ELF-1 (cell line): ENCODE measurements at places on chromosomes 7 and 10.

DNA sequence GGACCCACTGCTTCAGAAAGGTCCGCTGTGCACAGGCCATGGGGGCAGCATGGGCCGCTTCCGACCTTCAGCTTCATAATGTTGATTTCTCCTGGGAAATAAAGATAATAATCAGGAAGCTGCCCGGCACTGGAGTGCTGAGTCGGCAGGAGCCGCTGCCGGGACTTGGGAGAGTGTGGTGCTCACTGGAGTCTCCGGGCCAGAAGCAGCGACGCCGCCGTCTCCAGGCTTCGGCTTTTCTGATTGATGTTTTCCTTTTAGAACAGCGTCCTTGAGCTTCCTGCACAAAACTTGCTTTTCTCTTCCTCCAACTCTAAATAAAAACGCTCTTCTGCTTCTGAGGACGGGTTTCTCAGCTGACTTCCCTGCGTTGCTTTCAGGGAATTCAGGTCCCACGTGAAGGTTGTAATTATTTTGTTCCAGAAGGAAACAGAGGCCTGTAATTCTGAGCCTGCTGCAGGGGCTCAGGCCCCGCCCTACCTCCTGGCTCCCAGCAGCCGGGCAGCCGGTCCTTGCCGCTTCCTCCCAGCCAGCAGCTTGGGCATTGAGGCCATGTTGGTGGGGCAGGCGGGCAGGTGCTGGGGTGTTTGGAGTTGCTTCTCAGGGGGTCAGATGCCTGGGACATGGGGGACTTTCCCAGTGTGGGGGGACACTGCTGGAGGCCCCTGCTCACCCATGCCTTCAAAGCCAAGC, 14.7 kb downstream of the PWWP2B start:
- peak; percentile 72 for DNase-seq

- DNase-seq, result no peak
Observed at GRCh38 chr7:2011266-2012043, 221.3 kb downstream of the MAD1L1 start.

GRCh38 chr10:89837165-89838043, 136.0 kb downstream of the KIF20B start:
- DNase-seq, result peak; percentile 66

GRCh38 chr7:24801883-24802282, 44.6 kb upstream of the GSDME start:
- DNase-seq, result no peak

DNA sequence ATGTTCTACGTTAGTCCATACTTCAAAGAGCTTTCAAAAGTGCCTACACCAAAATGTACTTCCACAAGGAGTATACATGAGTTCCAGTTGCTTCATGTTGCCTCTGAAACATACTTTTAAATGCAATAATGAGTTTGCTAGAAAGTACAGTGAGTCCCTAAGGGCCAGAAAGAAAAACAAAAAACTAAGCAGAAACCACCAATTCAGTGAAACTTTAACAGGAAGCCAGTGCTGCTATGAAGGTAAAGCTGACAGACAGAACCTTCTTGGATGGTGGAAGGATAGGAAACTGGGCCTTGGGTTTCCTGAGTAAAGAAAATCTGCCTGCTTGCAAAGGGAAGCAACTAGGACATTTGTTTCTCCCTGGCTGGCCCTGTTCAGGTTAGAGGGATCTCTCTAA, 104.2 kb downstream of the CTTNBP2 start:
- DNase-seq, result no peak

- DNase-seq, result no peak
Observed at GRCh38 chr7:95330204-95330960, 6.0 kb upstream of the PON1 start.

- DNase-seq, result no peak
Observed at GRCh38 chr10:78365694-78366093, 332.0 kb downstream of the RPS24 start.

DNA sequence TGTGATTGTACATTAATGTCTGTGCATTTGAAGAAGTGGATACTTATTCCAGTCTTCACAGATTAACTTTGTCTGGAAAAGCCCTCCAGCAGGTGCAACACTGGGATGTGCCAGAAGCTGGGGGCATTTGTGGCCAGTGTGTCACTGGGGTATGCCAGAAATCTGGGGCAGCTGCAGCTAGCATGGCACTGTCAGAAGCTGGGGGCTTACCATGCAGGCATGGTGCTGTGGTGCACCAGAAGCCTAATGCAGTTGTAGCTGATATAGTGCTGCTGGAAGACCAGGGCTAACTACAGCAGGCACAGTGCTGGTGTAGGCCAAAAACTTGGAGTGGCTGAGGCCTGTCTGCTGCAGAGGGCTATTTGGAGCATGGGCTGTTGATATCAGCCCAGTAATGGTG, 270.1 kb downstream of the STK31 start:
- DNase-seq, result no peak

DNA sequence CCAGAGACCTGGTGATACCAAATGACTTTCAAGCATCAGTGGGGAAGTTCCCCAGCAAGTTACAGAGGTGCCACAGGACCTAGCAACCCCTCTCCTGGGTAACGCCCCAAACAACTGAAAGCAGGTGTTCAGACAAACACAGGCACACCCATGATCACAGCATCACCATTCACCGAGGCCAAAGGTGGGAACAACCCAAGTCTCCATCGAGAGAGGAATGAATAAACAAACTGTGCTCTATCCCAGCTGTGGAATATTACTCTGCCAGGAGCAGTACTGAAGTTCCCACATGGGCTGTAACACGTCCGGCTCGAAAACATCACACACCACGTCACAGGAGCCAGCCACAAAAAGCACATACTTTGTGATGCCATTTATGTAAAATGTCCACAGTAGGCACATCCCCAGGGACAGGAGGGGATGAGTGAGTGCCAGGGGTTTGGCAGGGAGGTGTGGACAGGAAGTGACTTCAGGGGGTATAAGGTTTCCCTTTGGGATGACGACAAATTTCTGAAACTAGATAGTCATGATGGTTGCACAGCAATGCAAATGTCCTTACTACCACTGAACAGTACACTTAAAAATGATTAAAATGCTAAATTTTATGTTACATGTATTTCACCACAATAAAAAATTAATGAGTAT, 222.8 kb downstream of the TNS3 start:
- DNase-seq, result no peak

DNA sequence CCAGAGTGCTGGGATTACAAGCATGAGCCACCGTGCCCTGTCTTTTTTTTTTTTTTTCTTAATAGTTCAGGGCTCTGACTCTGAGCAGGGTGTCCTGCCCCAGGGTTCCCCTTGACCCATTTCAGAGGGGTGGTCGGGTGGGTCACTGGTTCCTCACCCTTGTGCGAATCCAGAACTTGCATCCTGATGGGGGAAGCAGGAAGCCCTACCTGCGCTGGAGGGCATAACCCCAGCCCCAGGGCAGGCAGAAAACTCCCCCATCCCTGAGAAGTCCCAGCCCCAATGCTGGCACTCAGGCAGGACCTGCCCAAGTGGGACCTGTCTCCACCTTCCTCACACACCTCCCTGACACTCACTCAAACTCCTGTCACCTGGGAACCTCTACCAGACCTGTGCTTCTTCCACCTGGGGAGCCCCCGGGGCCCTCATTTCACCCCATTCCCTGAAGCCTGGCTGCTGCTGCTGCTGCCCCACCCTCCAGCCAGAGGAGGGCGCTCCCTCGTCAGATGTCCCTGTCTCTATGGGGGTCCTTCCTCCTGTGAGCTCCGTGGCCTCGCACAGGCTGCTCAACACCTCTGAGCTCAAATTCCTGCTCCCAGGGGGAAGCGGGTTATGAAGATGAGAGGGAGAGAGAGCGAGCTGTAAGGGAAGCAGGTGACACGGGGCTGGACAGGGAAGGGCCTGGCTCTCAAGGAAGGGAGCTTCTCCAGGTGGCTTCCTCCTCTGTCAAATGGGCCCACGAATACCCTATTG, 15.1 kb upstream of the ZNF273 start:
- DNase-seq, result peak; percentile 69

GRCh38 chr10:104441329-104442000, 87.8 kb downstream of the CFAP58 start:
- DNase-seq, result no peak

- no peak for DNase-seq
Observed at GRCh38 chr10:95277614-95278013, 13.2 kb downstream of the PDLIM1 start.

DNA sequence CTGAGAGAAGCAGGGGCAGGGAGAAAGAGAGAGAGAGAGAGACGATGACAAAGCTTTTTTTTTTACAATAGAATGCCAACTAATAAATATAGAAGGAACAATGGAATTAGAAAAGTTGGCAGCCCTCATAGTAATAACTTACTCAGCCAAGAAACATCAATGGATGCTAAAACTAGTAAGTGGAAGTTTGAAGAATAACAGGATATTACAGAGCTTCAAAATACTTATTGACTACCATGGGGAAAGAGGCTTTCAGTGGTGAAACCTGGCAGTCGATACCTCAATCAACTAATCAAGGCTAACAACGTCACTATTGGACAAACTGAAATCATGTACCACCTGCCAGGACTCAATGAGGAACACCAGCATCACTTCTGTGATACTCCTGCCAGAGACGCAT, 100.5 kb upstream of the LRRC4 start:
- no peak for DNase-seq

GRCh38 chr10:23804125-23804524, 365.2 kb downstream of the OTUD1 start:
- no peak for DNase-seq

GRCh38 chr7:4745265-4745919, 30.0 kb upstream of the AP5Z1 start:
- no peak for DNase-seq

GRCh38 chr10:60099998-60100747, 193.8 kb upstream of the CCDC6 start:
- no peak for DNase-seq

GRCh38 chr10:91349381-91349780, 60.8 kb upstream of the HECTD2 start:
- DNase-seq, result peak; percentile 16

DNA sequence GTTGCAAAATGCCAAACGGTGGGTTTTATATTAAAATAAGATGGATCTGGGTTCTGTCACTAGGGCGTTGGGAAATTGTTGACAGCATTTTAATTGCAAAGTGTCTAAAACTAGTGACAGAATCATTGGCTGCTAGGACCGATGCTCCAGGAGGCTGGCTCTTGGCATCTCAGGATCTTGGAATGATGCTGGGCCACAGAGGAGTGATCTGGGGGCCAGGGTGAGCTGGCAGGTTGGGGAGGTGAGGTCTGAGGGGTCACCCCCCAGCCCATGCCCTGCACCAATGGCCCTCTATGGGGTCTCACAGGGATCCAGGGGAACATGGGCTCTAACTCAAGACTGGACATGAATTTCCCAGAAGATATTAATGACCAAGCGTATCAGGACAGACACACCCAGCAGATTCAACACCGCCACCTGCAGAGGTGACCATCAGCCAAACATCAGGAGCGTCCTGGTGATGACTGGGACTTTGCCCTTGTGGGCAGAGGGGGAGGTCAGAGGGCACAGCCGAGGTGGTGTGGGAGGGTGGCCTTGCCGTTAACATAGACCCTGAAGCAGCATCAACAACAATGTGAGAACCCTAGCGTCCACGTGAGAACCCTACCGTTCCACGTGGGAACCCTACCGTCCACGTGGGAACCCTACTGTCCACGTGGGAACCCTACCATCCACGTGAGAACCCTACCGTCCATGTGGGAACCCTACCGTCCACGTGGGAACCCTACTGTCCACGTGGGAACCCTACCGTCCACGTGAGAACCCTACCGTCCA, 89.0 kb upstream of the PPP2R2D start:
- DNase-seq, result no peak

GRCh38 chr10:20502903-20503585, 394.1 kb downstream of the NEBL start:
- DNase-seq, result no peak

DNA sequence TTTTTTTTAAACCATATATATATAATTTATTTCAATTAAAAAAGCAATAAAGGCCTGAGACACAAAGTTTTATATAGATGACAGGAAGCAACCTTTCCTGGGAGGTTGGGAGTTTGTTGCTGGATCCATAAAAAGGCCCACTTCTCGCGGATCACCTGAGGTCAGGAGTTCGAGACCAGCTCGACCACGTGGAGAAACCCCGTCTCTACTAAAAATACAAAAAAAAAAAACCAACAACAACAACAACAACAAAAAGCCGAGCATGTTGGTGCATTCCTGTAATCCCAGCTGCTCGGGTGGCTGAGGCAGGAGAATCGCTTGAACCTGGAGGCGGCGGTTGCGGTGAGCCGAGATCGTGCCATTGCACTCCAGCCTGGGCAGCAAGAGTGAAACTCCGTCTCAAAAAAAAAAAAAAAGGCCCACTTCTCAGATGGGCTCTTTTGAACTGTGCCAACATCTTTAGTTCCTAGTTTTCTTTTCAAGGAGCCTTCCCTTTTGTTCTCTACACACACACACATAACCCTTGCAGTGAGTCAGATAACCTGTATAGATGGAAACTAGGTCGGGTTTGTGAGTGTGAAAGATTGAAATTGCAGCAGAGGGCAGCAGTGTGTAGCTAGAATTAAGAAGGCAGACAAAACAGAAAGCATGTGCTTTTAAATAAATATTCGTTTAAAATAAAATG, 1.2 kb upstream of the SMNDC1 start:
- peak; percentile 68 for DNase-seq

GRCh38 chr10:78862328-78862640, 206.5 kb upstream of the ZMIZ1 start:
- no peak for DNase-seq

DNA sequence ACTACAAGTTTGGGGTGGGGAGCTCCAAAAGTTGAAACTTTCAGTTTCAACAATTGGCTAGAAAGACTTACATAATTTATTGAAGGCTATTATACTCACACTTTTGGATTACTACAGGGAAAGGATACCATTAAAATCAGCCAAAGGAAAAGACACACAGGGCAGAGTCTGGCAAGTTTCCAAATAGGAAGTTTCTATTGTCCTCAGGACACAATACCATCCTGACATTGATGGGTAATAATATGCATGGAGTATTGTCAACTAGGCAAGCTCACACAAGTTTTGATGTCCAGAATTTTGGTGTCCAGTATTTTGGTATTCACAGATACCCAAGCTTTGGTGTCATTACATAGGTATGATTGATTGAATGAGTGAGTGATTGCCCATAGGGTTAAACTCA, 872.6 kb upstream of the SORCS1 start:
- no peak for DNase-seq

DNA sequence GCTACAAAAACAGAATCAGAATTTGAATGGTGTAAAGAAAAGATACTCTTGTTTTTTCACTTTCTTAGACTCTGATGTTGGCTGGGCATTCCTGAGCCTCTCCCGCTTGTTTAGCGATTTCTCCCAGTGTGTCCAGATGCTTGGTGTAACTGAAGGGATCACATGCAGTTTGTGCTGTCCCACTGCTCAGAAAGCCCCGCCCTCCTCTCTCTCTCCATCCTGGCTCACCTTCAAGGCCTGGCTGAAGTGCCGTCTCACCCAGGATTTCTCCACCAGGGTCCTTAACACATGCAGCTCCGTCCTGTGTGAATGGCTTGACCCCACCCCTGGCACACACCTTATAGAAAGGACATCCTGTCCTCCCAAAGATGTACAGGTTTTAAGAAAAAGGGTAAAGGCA, 437.1 kb downstream of the LRMDA start:
- no peak for DNase-seq

DNA sequence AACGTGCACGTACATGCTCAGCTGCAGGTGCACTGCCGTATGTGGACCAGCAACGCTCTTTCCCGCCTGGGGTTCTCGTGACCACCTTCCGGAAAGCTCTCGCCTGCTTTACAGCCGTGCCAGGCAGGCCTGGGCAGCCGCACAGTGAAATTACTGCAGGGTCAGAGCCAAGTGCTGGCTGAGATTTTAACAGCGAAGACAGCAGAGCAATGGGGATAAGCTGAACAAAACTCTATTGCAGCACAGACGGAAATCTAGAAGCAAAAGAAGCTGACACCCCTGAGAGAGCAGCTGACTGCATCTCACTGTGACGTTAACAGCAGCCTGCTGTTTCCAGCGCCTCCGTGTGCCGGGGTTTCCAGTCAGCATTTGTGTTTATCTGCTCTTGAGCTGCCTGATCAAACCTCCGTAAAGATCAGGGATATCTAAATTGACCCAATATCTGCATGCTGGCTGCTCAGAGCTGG, 179.0 kb downstream of the DIP2C start:
- no peak for DNase-seq
